ENCODE measurements at places on chromosomes 16 and 17.

- DNase-seq = no peak
Measured at GRCh38 chr17:53719229-53719628, 103.5 kb upstream of the KIF2B start.

DNA sequence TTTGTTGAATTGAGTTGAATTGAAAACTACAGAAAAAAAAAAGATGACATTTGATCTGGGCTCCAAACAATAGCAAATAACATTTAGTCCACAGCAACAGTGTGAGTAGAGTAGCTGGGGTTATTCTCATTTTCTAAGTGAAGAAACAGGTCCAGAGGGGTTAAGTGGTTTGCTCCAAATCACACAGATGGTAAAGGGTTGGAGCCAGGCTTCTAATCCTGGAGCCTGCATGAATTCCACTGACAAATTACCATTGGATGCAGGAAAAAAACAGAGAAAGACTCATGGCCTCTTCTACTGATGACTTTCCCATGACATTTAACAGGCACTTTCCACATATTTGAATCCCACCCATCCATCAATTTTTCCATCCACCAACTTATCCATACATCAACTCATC is 182.4 kb downstream of the HS3ST4 start:
- no peak for DNase-seq

DNA sequence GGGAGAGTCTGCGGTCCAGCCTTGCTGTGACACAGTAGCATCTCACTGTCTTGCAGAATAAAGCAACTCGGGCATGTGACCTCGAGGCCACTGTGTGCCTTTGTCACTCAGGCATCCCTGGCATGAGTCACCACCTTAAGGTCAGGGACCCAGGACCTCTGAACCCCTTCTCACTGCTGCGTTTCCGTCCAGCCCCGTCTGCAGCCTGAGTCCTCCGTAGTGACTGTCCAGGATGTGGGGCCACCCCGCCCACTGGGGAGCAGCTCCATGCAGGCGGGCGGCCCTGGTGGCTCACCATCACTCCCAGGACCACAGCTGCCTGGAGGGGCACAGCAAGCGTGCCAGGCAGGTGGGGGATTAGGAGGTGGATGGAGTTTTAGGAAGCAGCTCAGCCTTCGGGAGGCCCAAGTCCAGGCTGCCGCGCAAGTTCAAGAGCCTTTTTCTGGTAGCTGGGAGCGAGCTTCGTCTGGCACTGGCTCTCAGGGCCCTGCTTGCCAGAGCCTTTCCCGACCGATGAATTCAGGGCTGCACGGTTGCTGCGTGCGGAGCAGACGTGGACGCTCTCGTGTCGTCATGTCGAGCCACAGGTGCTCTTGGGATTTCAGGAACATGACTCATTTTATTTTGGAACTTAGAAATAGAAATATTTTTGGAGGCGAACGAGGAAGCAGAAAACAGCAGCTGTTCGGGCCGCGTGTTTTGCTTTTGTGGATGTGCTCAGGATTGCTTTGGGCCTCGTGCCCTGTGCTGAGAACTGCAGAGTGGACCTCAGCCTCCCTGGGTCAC is 16.8 kb downstream of the KCTD5 start:
- no peak for DNase-seq

DNA sequence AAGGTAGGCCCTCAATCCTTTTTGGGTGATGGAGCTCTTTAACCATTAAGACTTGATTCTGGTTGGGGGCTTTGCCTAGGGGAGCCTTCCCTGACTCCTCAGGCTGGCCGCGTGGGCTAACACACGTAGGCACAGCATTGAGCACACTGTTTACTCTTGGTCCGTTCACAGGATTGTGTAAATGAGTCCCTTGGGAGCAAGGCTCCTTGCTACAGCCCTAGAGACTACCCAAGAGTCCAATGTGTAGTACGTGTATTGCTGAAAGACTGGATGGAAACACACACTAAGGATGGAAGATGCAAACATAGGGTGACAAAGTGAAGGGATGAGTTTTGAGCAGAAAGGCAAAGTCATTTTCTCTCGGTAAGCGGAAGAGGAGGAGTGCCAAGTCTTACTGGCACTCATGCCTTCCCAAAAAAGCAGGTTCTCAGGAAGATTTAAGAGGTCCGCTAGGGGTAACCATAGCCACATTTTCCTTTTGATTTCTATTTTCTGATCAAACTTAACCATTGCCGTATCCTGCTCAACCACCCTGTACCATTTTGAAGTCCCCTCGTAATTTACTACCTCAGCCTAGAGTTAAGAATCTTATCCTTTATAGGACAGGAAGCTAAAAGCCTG is 911 bp upstream of the ITGA2B start:
- no peak for DNase-seq

DNA sequence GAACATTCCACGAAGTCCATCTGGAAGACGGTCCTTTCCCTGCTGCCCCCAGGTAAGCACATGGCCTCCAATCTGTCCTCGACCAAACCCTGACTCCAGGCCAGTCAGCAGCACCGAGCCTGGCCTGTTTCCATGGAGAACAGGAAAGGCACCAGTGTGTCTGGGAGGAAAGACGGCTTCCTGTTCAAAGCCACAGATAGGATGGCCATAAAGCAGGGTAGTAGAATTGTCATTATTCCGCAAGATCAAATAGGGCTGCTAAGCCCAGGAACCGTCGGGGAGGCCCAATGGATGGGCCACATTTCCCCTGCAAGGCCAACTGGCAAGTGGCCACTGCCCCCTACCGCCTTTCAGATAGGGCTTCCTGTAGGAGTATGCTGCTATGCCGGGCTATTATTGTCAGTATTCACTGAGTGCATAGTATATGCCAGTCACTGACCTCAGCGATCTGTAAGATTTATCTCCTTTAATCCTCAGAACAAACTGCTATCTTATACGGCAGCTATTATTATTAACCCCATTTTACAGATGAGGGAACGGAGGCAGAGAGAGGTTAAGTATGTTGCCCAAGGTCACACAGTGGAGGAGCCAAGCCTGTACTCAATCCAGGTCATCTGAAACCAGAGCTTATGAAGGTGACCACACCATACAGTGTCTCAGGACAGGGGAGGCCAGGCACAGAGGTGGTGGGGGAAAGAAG is 23.0 kb upstream of the PLCG2 start:
- no peak for DNase-seq

DNA sequence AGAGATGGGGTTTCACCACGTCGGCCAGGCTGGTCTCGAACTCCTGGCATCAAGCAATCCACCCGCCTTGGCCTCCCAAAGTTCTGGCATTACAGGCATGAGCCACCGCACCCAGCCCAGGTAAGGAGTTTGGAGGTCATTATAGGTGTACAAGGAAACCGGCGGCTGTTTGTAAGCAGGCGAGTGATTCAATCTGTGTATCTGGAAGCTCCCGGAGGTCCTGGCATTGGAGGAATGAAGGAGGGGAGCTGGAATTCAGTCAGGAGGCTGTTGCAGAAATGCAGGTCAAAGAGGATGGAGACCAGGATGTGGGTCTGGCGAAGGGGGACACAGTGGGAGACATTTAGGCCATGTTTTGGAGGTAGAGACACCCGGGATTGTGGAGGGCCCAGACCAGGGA is 18.8 kb downstream of the CDC42EP4 start:
- DNase-seq = no peak

DNA sequence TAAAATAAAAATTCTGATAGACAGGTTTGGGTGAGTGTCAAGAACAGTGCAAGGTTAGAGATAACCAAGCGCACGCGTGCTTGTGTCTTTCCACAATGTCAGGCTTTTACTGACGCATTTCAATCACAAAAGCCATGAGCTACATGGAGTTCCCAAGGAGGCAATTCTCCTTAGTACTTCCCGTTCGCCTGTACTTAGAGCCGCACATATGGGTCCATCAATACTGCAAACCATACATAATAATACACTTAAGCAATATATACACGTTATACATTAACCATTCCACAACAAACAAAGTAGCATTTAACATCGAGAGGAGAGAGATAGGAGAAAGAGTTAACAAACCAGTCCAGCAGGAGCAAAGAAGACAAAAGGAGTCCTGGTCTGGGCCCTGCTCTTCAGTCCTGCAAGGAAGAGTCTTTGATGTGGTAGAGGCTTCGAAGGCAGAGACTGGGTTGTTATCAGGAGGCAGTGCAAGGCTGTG is 11.9 kb upstream of the GPRC5C start:
- no peak for DNase-seq

- DNase-seq = no peak
Measured at GRCh38 chr16:83963277-83964119, 4.5 kb upstream of the NECAB2 start.

DNA sequence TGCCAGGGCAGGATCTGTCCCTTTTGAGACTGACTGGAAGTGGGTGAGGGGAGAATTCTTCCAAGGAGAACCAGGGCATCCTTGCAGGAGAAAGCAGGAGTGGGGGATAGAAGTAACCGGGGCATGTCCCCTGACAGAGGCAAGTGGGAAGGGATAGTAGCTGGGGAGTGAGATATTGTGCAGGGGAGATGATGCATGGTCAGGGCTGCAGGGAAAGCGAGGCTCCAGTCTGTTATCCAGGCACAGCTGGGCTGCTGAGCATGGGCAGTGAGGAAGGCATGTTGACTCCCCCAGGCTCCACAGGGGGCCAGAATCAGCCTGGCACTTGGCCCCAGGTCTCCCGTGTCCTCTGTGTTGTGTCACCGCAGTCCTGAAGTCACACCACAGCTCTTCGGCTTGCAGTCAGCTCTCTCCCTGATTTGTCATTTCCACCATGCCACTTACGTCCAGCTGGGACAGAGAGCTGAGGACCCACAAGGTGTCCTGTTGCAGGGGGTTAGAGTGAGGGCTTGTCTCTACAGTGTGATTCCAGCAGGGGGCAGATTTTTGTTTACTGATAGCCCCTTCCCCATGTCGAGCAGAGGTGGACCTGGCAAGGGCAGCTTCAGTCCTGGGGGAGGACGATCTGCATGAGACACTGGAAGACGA is 40.9 kb downstream of the B9D1 start:
- no peak for DNase-seq

DNA sequence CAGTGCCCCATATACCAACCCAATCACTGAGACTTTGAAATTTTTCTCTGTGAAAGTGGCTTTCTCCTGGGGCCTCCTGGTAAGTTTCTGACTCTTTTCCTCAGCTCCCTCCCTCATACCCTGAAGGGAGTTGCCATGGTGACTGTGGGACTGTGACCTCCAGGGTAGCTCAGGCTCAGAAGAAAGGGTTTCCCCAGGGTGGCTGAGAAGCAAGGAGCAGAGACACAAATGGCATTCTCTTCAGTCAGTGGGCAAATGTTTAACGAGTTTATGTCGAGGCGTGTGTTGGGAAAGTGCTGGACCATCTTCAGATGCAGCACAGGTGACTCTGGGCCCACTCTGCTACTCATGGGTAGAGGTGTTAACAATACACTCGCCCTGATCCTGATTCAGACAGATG is 46.8 kb downstream of the MRPS23 start:
- DNase-seq = no peak

- DNase-seq = no peak
Measured at GRCh38 chr17:1830288-1830687, 483 bp downstream of the RPA1 start.

DNA sequence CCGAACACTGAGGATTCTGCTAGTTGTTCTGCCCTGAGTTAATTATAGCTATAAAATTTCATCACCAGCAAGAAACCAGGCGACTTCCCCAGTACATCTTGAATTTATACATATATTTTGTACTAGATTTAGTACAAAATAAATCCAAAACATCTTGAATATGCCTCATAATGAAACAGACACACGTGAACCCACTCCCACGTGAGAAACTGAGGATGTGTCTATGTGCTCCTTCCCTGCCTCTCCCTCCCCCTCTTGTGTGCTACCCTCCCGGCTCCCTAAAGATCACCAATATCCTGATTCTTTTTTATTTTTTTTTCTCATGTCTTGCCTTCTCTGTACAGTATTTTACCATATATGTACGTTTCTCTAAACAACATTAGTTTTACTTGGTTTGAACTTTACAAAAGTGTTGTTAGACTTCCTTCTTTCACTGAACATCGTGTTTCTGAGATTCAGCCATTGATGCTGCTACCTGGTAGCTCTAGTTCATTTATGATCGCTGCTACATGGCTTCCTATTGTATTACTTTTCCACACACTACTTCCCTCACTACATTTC is 1.1 kb upstream of the LCMT1 start:
- no peak for DNase-seq

DNA sequence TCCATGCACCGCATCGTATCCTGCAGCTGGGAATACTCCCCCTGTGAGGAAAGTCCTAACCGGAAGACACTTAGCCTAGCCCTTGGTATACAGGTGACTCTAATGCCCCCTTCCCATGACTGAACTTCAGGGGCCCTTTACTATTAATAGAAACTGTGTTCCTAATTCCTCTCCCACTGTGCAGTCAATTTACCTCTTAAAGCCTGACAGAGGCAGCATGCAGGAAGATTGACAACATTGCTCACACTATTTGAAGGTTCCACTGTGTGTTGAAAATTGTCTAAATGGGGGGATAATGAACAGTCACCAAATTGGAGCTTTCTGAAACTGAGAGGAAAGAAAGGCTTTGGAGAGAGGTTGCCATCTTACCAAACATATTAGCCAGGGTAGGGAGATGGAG is 222.6 kb downstream of the SHISA9 start:
- no peak for DNase-seq

DNA sequence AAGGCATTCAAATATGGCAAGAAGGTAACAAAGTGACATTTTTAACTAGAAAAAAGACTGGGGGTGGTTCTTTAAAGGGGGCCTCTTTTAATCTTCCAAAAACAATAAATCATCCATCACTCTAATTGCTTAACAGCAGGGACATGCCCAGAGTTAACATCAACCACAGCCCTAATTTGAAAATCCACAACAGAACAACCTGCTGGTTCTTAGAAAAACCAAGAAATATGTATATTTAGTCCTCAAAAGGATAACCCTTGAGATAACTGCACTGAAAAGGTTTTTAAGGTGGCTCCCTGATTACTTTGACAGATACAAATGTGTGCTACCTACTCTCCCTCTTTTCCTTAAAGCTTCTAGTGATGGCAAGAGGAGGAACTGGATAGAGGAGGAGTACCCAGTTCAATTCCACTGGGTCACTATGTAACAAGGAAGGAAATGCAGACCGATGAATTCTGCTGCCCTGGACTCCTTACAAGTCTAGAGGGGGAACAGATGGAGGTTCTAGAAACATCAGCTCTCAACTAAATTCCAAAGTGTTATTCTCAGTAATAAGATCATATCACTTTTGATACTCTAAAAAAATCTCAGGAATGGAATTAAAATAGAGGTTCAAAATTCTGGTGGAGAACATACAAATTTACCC is 54.3 kb downstream of the N4BP1 start:
- DNase-seq = no peak

DNA sequence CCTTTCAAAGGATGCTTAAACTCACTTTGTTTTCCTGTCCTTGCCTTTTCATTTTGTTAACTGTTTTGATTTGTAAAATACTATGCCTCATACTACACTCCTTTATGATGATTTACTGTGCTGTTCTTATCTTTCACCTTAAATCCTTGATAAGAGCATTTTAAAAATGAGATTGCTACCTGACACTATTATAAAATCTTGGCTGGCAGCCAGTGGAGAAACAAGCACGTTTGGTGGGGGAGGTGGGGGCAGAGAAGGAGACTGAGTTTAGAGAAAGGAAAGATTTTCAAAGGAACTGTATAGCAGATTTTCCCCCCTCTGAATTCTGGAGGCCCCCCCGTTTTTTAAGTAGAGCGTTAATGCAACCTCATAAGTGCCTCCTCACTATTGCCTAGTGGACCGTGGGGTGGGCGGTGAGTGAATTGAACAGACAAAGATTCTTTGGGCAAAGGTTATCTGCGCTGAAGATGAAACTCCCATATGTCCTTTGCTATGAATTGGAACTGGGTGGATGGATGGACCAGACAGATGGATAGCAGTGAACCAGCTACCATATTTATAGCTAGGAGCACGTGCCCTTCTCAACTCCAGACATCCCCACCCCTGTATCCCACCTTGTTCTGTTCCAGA is 200.2 kb downstream of the CCDC182 start:
- no peak for DNase-seq

Measured in stimulated activated CD8-positive, alpha-beta memory T cell treated with anti-CD3 and anti-CD28 coated beads, Interleukin-7, amount 100 ng/mL, for 1 hour (primary cell).